ENCODE measurements at places on chromosomes 13 and 19. TPM values are rescaled to one million over a fixed set of nuclear protein-coding genes. Genes with fewer than 3 reads are reported as not detected.

- no peak for DNase-seq
Observed at GRCh38 chr13:111521030-111521429, 200.6 kb downstream of the TEX29 start.

DNA sequence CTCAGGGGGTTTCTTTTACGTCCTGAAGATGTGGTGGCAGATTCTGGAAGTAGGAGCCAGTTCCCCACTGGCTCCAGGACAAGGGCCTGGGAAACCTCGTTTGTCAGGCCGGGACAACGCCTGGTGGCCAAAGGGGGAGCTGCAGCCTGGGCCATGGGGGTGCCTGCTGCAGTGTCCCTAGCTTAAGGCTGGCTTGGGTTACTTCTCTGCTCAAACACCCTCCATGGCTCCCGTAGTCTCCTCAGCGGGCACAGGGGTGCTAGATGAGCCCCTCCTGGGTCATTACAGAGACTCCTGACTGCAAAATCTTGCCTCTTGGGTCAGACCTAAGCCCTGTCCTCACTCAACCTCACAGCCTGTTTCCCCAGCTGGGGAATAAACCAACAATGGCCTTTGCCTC, 14.7 kb downstream of the CILP2 start:
- peak; percentile 56 for DNase-seq

DNA sequence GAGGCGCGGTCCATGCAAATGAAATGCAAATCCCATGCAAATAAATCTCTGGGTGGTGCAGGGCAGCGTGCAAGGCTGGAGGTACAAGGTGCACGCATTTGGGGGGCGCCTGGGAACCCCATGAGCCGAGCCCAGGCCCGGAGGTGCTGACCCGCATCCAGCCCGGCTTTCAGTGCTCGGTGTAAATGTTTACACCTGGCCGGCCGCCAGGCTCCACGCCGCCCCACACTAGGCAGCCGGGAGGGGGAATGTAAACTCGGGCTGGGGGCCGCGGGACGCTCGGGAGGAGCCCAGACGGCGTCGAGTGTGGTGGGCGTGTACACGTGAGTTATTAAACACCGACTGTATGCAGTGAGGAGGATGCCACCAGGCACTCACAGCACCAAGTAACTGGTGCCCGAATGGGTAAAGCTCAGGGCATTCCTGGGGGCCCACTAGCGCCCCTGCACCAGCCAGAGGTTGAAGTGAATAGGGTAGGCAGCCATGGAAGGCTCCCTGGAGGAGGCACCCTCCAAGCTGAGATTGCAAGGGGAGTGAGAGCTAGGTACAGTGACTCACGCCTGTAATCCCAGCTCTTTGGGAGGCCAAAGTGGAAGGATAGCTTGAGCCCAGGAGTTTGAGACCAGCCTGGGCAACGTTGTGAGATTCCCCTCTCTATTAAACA, 17.2 kb downstream of the FUT6 start:
- DNase-seq, result no peak

Gene IZUMO1
- not detected for total RNA-seq

Gene SIAH3
- 0.18 TPM for total RNA-seq

Gene ZNF69
- total RNA-seq, result 2.5 TPM

DNA sequence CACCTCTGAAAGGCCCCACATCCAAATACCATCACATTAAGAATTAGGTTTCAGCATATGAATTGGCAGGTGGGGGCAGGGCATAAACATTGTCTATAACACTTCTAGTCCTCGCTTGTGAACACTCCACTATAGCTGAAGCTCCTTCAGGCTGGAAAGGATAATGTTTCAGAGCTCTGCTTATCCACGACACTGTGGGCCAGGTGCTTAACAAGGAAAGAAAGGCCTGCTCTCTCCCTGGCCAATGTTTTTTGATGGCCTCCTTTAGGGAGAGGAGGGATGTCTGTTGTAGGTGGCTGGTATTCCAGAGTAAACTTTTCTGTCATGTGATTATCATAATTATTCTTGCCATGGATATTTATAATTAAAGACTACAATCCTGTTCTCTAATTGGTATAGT, 86.4 kb downstream of the CCNA1 start:
- DNase-seq, result no peak

DNA sequence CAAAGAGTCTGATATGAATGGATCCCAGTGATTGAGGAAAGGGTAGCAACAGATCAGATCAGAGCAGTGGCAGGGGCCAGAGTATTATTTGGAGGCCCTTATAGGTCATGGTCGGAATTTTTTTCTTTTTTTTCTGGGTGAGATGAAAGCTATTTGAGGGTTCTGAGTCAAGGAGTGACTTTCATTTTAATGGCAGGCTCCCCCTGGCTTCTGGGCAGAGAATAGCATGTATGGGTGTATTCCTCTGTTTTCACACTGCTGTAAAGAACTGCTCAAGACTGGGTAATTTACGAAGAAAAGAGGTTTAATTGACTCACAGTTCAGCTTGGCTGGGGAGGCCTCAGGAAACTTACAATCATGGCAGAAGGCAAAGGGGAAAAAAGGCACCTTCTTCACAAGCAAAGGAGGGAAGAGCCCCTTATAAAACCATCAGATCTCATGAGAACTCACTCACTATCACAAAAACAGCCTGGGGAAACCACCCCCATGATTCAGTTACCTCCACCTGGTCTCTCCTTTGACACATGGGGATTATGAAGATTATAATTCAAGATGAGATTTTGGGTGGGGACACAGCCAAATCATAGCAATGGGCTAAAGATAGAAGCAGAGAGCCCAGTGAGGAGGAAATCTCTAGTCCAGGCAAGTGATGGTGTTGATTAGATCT, 3.0 kb upstream of the SLC6A16 start:
- DNase-seq, result peak; percentile 75

DNA sequence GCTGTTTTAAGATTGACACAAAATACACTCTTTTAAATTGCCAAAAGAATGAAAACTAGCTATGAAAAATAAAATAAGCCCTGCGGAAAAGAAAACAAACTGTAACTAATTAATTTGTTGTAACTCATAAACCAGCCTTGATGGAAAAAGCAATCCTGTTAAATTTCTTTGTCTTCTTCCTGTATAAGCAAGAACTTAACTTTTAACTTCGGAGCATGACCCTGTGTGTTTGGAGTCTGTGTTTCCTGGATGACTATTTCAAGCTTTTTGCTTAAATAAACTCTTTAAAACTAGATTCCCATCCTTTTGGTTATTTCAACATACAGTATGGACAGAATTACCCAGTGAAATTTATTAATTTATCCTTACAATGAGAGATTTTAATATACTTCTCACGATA, 122.6 kb downstream of the TNFRSF19 start:
- no peak for DNase-seq

DNA sequence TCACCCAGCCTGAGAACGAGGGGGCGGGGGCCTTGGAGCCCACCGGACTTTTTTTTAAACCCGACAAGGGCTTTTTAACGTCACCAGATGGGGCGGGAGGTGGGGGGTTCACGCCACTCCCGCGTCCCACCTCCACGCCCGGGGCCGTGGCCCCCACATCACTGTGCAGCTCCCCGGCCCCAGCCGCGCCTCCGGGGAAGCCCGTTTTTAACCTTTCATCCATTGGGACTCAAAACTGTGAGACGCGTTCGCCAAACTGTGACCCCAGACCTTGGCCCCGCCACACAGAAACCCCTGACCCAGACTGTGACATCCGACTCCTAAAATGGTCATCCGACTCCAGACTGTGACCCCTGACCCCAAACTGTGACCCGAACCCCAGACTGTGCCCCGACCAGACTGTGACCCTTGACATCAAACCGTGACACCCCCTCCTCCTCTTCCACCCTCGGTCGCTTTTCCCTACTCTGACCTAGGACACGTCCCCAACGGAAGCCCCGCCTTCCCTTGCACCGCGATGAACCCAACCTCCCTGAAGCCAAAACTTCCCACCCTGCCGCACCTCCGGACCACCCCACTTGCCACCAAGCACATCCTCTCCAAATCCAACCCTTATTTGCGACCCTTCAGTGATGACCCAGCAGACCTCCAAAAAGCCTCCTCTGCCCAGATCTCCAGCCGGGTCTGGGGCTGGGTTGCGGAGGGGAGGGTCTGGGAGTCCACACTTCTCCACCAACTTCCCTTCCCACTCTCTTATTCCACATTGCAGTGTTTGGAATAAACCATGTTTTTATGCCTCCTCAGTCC, 1.5 kb upstream of the GRWD1 start:
- peak; percentile 20 for DNase-seq

DNA sequence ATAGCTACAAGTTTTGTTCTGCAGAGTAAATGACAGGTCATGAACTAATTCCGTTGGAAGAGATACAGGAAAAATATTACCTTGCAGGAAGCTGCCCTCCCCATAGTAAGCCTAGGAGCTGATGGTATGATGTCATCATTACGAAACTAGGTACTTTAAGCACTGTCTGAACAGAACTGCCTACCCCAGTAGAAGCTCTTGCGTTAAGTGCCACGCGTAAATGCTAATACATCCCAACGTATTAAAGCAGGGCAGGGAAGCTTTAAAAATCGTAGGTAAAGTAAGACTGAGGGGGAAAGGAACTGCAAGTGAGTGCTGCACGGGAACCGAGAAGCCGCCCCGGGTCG, 572 bp downstream of the UGGT2 start:
- no peak for DNase-seq

Gene FFAR2
- not detected for total RNA-seq

GRCh38 chr19:54464630-54465425, 1.2 kb upstream of the LENG9 start:
- peak; percentile 93 for DNase-seq

Gene SLC17A7
- 0.14 TPM for total RNA-seq

DNA sequence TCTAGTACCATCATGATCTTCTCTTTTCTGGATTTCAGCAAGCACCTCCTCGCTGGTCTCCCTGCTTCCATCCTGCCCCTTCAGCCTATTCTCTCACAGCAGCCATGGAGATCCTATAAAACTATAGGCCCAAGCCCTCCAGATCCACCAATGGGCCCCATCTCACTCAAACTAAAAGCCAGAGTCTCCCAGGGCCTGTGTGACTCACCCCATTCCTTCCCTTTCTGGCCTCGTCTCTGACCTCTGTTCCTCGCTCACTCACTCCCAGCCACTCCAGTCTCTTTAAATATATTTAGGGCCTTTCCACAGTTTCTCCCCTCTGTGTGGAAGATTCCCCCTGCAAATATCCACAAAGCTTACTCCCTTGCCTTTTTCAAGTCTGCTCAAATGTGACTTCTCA, 89.7 kb downstream of the HSPH1 start:
- DNase-seq, result no peak

Gene LILRB5
- total RNA-seq, result not detected

- DNase-seq, result no peak
Observed at GRCh38 chr13:105514401-105514800, 1021.1 kb downstream of the EFNB2 start.

GRCh38 chr13:66003558-66003957, 1226.6 kb downstream of the PCDH9 start:
- DNase-seq, result no peak

DNA sequence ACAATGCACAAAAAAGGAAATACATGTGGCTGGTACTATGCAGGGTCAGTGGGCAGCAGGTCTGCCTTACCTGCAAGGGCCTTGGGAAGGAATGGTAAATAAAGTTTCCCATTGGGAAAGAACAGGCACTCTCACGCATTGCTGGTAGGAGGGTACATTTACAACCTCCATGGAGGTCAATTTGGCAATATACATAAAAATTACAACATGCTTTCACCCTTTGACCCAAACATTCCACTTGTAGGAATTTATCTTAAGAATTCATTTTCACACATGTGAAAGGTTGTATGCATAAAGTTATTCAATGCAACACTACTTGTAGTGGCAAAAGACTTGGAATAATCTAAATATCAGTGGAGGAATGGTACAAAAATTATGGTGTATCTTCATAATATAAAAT, 216.4 kb downstream of the DLEU7 start:
- DNase-seq, result no peak

DNA sequence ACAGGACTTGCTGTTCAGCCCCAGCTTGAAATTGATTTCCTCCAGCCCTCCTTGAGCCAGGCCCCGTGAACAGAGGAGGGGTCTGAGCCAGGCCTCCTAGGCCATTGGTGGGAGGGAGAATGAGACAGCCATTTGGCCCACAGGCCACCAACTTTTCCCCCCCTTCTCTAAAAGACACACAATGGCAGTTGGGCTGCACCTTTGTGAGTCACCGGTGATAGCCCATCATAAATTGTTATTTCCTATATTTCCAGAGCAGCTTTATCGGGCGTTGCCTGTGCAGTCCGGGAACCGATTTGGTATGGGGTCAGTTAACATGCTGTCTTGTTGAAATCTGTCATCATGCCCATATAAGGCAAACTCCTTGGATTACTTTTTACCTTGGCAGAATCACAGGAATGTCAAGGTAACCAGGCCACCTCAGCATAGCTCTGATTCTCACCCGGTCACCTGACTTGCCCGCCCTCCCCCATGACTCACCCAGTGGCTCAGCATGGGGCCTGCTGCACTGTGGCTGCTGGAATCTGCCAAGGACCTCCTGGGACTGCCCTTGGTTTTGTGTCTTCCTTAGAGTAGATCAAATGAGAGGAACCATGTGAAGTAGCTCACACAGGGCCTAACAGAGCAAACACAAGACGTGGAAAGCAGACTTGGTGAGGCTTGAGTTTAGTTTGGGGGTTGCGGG, 36.1 kb downstream of the ACTN4 start:
- DNase-seq, result peak; percentile 75

DNA sequence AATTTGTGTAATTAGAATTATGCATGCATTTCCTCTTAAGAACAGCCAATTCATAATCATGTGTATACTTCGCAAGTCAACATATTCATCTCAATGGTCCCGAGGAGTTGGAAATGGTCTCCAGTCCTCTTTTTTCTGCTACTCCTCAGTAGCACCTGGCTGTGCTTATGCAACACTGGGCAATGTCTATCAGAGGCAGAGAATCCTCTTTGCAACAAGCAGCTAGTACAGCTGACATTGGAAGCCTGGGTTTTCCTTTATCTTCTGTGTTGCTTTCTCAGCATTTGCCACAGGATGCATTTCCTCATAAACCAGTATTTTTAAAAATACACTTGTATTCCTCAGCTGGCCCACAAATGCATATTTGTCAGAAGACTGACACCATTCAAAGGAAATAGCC, 405.3 kb upstream of the GPC6 start:
- no peak for DNase-seq

- no peak for DNase-seq
Observed at GRCh38 chr13:94860981-94861407, 148.6 kb upstream of the SOX21 start.

Gene ZNF439
- 11.4 TPM for total RNA-seq

Measured in activated CD4-positive, alpha-beta T cell treated with anti-CD3 and anti-CD28 coated beads for 36 hours (primary cell).